Activated gamma-delta T cell (primary cell): ENCODE measurements at places on chromosomes 3 and 15.

GRCh38 chr3:65577843-65578430, 460.8 kb downstream of the MAGI1 start:
- no peak for DNase-seq

- no peak for DNase-seq
Measured at GRCh38 chr15:56775641-56776040, 42.3 kb upstream of the ZNF280D start.

DNA sequence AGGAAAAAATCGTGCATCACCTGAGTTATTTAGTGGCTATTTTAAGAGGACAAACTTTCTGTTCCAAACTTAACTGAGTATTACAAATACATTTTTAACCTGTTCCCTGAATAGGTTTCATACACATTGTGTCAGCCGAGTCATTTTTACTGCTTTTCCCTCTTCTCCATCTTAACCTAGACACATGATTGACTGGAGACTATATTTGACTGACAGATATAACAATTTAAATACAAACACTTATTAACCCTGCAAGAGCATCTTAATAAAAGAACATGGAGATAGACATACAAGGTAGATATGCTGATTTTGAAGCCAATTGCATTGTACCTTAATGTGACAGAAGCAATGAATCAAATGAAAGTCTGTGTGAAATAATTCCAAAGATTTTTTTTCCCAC, 810.5 kb upstream of the ARPP21 start:
- DNase-seq, result no peak

DNA sequence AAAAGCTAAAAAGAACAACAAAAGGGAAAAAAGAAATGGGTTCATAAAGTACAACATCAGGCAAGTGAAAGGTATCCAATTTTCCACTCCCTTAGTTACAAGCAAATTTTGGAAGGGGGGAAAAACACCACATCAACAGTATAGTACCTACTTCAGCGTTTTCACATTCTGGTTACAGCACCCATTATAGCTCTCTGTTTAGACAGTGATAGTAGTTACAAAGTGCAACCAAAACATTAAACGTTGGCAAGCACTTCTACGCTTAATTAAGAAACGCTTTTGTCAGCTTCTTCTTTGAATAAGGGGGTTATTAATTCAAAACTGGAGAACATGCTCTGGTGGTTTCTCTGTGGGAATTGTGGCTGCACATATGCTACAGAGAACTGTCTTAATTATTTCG, 180.2 kb downstream of the VPS13C start:
- DNase-seq, result no peak

DNA sequence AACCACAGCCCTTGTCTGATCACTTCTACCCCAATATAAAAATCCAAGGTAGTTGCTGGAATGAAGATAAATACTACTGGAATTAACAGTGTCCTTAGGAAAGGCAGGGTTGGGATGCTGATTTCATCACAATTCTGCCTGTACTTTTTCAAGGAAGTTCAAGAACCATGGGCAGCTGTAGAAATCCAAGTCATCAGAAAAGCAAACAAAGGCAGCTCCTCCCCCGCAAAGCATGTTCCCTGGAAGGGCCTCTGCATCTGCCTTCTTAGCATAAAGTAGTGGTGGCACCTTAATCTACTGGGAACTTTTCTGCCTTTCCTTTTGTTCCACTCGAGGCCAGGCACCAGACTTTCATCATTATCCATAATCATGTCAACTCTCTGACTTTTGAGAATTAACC, 54.4 kb downstream of the ERC2 start:
- no peak for DNase-seq

- DNase-seq, result no peak
Measured at GRCh38 chr15:84752700-84753099, 4.3 kb downstream of the ZNF592 start.

GRCh38 chr3:126539558-126540250, 15.7 kb downstream of the CHST13 start:
- no peak for DNase-seq

- DNase-seq, result no peak
Measured at GRCh38 chr15:58026051-58026450, 39.5 kb downstream of the ALDH1A2 start.

DNA sequence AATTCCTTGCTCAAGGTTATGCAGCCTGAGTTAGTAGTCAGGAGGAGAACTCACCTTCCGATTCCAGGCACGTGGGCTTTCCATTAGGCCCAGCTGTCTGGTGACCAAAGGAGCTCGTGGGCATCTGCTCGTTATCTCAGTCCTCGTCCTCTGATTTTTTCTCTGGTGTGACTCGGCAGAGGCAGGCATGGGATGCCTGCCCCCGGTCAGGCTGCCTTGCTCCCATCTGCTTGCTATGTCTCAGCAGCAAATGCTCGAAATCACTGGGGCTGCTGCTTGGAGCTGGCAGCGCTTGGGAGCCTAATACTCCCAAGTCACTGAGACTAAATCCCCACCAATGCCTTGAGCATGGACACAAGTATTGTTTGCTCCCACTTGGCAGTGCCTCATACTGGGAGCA, 84.5 kb upstream of the NMNAT3 start:
- no peak for DNase-seq

DNA sequence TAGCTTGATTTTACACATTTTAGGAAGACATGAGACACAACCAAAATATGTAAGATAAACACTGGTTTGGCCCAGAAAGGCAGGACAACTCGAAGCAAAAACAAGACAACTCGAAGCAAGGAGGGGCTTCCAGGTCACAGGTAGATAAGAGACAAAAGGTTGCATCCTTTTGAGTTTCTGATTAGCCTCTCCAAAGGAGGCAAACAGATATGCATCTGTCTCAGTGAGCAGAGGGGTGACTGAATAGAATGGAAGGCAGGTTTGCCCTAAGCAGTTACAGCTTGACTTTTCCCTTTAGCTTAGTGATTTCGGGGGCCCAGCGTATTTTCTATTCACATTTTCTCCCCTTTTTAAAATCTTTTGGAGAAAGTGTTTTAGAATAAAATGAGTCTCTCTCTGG, 74.7 kb downstream of the GLDN start:
- DNase-seq, result no peak

DNA sequence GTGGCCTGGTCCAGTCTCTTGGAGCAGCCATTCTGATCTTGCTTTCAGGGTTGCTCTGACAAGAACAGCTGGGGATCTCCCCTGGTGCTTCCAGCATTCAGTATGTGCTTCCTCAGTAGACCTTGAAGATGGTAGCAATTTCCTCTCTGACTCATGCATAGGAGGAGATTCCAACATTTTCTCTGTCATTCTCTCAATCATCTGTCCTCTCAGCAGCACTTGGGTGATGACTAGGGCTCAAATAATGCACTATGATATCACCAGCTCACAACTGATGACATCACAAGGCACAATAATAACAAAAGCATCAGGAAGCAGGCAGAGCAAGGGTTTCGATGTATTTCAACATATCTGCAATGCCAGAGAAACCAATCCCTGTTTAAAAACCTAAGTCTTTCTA, 52.7 kb downstream of the NFKBIZ start:
- DNase-seq, result no peak

DNA sequence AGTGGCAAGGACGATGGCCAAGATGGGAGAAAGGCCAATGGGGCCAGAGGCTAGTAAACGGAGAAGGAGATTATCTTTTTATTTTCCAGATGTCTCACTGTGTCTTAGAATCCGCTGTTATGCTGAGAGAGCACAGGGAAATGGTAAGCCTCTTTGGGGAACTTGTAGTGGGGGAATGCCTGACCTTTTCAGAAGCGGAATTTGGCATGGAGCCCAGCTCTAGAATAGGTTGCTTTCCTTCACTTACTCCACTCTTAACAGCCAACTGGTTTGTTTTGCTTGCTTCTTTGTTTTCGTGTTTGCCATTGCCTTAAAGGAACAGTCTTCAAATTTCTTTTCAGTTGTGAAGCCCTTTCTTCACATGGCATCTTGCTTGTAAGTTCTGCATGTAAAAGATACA, 316.2 kb upstream of the THRB start:
- no peak for DNase-seq

DNA sequence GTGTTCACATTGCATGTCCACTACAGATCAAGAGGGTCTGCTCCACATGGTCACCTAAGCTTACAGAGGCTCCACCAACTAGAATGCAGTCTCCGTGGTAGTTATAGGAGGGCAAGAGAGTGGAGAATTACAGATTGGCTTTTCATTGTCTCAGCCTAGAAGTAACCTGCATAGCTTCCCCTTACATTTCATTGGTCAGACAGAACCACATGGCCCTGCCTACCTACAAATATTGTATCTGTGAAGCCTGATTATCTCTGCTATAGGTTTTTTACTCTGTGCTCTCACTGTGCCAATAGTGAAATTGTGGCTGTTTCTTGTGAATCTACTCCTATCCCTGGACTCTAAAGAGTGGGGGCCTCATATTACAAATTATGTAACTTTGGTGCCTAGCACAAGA, 2.5 kb upstream of the TLNRD1 start:
- DNase-seq, result no peak

DNA sequence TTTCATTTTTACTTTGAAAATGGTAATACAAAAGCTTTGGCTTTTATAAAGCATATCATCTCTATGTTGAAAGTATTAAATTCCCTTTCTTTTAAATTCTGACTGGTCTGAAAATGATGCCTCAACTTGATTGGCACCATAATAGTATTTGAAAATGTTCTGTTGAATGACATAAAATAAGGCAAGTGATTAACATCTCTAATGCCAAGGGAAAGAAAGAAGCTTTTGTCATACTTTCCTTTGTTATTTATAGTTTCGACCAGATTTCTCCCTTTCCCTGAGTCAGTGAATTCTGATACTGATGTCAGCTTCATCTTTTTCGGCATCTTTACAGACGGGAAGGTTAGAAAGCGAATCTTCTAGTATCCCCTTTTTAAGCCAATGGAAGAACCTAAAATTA, 3.4 kb upstream of the AP4E1 start:
- DNase-seq, result no peak

- no peak for DNase-seq
Measured at GRCh38 chr3:36686516-36686915, 77.8 kb downstream of the DCLK3 start.

GRCh38 chr3:53496984-53497383, 2.6 kb downstream of the CACNA1D start:
- no peak for DNase-seq

GRCh38 chr3:184884359-184885017, 72.5 kb downstream of the VPS8 start:
- no peak for DNase-seq

- no peak for DNase-seq
Measured at GRCh38 chr3:169907944-169908343, 3.4 kb upstream of the SAMD7 start.

- no peak for DNase-seq
Measured at GRCh38 chr15:87099916-87100315, 1020.2 kb downstream of the AGBL1 start.

- no peak for DNase-seq
Measured at GRCh38 chr15:70503798-70504298, 259.5 kb downstream of the UACA start.

- DNase-seq, result no peak
Measured at GRCh38 chr15:73751899-73752805, 999 bp downstream of the INSYN1 start.

- DNase-seq, result no peak
Measured at GRCh38 chr15:71290881-71291635, 175.8 kb downstream of the THSD4 start.

GRCh38 chr3:23288286-23288685, 85.2 kb downstream of the UBE2E2 start:
- DNase-seq, result no peak

DNA sequence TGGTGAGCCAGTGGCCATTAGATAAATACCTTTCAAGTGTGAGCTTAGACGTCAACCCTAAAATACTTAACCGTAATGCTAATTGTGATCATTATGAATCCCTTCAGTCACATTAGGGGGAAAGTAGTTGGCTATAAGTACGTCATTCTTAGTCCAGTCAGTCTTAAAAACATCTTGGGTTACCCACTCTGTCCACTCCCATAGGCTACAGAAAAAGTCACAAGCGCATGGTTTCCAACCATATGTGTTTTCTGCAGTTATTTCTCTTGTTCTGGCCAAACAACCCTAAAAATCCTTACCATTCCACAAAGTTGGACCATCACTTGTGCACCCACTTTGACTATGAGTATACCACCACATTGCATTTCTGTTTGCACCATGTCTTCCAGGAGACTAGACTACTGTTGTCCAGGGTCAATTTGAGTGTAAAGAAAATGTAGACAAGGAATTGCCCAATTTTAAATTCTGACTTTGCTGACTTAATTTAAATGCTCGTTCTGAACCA, 3.3 kb downstream of the RPL15 start:
- no peak for DNase-seq

GRCh38 chr3:144840866-144841265, 869.2 kb downstream of the DIPK2A start:
- DNase-seq, result no peak

GRCh38 chr3:109369510-109369909, 32.2 kb upstream of the DPPA4 start:
- no peak for DNase-seq

- no peak for DNase-seq
Measured at GRCh38 chr3:58798312-58798711, 131.7 kb upstream of the FAM3D start.
